DMS53 (cell line): ENCODE measurements at places on chromosomes 12 and 14.

DNA sequence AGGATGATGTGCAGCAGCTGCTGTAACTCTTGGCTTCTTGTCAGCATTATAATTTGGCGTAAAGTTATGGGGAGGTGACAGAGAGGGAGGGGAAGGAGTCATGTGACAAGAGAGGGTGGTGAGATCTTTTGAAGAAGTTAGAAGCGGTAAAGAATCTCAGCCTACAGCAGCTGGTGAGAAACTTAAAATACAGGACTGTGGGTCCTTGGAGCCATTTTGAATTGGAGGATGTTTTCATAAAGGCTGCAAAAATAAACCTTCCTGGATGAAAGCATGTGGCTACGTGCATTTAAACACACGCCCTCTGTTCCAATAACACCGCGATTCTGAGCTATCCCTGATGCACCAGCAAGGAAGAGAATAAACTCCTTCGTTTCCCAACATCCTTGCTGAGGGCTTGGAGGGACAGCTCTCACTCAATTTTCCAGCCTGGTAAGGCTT, 133.7 kb downstream of the TMEM30B start:
- no peak for DNase-seq

- DNase-seq: peak; percentile 95
Measured at GRCh38 chr12:219891-220352, 6.0 kb upstream of the SLC6A12 start.

GRCh38 chr14:46973295-46973694, 321.7 kb upstream of the RPL10L start:
- DNase-seq: peak; percentile 62

- DNase-seq: peak; percentile 55
Measured at GRCh38 chr14:67240168-67240932, 885 bp upstream of the PALS1 start.

- DNase-seq: no peak
Measured at GRCh38 chr14:61174987-61175386, 106.2 kb downstream of the TMEM30B start.

- peak; percentile 46 for DNase-seq
Measured at GRCh38 chr14:106459971-106460730, 933.8 kb downstream of the TMEM121 start.

- DNase-seq: peak; percentile 37
Measured at GRCh38 chr14:86780876-86781510, 1212.0 kb downstream of the GALC start.

DNA sequence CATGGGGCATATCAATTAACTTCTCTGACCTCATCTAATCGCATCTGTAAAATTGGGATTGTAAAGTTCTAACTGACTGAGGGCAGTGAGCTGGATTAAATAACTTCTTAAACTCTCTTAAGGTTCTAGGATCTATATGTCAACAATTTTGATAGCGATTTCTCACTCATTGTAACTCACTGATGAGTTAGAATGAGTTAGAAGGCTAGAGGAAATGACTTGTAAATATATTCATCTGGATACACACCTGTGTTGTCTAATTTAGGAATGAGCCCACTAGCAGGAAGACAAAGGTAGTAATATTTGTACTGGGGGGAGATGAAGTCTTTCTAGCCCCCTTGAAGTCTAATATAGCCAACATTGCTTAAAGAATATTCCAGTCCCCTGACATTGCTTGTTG, 46.3 kb upstream of the CERS5 start:
- no peak for DNase-seq

DNA sequence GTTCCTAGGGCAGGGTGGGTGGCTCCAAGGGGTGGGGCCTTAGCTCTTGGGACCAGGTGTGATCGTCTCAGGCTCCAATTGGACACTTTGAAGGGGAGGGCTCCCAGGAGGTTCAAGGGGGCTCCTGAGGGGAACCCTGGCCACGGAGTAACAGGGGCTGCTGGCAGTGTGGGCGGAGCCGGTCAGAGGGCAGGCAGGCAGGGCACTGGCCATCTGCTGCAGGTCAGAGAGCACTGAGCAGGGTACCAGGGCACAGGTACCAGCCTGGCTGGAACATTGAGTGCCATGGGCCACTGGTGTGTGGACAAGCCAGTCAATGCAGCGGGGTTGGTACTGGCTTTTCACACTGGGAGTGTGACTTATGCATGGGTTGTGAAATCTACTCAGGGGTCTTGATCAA, 32.2 kb downstream of the SYNE3 start:
- DNase-seq: no peak

- peak; percentile 75 for DNase-seq
Measured at GRCh38 chr12:31362115-31362758, 36.3 kb upstream of the SINHCAF start.

DNA sequence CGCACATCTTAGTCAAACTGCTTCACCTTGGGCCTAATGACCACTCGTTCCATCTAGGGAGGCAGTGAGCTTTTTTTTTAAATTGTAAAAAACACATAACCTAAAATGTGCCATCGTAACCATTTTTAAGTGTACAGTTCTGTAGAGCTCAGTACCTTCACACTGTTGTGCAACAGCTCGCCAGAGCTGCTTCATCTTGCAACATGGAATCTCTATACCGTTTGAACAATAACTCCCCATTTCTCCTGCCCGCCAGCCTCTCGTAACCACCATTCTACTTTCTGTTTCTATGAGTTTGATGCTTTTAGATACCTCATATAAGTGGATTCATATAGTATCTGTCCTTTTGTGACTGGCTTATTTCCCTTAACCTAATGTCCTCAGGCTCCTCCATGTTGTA, 196.2 kb downstream of the CHST11 start:
- no peak for DNase-seq

DNA sequence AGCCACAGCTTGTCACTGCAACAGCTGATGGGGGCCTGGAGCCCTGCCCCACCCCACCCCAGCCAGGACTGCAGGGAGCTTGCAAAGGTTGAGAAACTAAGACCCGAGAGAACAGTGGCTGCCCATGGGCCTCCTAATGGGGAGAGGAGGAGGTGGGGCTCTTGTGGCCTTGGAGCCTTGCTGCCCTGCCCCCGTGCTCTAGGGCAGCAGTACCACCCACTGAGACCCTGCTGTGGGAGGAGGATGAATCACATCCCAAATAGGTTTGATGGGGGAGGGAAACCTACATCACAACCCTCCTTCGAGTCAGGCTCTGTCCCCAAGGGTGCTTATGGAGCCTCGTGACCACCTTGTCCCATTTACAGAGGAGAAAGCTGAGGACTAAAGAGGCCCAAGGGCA, 15.9 kb downstream of the HHIPL1 start:
- no peak for DNase-seq

DNA sequence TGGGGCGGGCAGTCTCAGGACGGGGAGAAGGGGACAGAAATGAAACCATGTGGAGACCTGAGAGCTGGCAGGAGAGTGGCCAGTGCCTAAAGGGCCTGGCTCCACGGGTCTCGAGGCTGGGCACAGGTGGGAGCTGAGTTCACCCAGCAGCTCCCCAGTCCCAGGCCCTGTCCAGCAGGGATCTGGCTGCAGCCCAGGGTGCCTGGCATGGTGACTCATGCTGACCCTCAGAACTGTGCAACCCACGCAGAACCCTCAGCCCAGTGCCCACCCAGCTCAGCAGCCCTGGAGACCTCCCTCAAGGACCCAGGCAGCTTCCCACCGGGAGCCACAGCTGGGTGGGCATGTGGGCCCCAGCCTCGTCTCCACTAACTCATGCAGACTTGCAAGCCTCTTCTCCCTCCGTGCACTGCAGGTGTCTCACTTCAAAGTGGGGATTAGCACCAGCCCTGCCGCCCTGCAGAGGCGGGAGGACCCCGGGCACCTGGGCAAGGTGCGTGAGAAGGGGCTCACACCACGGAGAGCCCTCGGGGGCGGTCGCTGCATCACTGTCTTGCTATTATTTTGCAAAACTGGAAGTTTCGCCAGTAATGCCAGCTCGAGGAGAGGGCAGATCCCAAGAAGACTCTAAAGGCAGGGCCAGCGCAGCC, 46.3 kb downstream of the CCNK start:
- no peak for DNase-seq

DNA sequence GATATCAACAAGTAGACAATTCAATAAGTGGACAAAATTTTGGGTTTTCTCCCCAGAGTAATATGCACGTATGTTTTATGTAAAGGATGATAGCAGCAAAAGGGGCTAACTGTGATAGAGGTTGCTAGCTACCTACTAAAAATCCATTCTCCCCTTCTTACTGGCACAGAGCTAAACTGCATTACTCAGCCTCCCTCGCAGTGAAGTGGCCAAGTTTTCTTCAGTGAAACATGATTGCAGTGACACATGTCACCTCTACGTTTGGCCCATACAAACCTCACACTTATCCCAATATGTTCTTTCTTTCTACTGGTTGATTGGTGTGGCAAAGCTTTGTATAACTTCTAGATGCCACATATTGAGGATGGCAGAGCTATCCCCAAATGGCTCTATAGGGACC, 34.3 kb downstream of the GPR65 start:
- DNase-seq: no peak

DNA sequence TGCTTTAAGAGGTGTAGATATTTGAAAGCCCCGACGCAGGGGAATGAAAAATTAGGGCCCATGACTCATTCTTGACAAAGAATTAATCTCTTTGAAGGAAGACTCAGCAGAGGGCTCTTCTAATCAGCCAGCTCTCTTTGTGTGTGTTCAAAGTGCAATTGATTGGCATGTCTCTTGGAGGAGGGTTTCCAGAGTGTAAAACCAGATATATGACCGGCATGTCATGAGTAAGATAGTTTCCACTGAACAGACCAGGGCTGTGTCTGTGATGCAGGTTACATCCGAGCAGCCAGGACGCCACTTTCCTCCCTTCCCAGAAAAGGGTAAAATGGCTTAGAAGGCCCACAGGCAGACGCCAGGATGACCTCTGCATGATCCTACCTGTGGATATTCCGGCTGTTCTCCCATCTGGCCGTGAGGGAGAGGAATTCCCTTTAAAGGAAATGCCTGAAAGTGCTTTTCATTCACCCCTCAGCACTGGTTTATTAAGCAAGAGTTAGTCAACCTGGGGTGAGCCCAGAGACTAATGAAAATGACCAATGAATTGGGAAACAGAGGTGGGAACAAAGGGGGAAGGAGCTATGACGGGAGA, 7.2 kb upstream of the KRT75 start:
- no peak for DNase-seq

DNA sequence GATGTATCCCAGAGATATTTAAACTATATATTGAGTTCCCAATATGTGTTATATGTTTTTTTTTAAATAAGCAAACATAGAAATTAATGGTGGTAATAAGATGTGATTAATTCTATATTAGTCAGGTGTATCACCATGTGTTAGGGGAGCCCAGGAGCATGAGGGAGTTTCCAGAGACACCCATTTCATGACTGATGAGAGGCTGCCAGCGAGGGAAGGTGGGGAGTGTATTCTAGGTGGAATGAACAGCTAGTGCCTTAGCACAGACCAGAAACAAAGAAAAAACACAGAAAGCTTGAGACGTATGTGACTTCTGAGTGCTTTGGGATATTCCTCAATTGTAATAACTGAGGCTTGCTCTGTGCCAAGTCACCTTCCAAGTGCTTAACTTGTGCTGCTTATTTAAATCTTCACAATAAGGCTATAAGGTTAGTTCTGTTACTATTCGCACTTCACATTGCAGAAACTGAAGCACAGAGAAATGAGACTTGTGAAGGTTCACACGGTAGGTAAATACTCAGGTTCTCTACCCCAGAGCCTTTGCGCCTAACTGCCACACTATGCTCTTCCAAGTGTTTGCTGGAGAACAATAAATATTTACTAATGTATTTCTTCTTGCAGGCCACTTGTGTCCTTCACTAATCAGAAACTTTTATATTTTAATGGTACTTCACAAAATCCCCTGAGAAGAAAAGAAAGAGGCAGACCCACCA, 17.9 kb upstream of the MGP start:
- peak; percentile 60 for DNase-seq

GRCh38 chr12:117045160-117046010, 53.8 kb downstream of the TESC start:
- no peak for DNase-seq

- DNase-seq: no peak
Measured at GRCh38 chr12:108599541-108599940, 1.7 kb upstream of the TMEM119 start.

- no peak for DNase-seq
Measured at GRCh38 chr14:97970222-97970621, 1173.0 kb downstream of the VRK1 start.
